Activated CD8-positive, alpha-beta memory T cell treated with anti-CD3 and anti-CD28 coated beads, Interleukin-2, amount 10 ng/mL, durations not matched to agents 7 days and 5 days (primary cell): ENCODE measurements at places on chromosomes 12 and 14. TPM values are rescaled to one million over a fixed set of nuclear protein-coding genes. Genes with fewer than 3 reads are reported as not detected.

DNA sequence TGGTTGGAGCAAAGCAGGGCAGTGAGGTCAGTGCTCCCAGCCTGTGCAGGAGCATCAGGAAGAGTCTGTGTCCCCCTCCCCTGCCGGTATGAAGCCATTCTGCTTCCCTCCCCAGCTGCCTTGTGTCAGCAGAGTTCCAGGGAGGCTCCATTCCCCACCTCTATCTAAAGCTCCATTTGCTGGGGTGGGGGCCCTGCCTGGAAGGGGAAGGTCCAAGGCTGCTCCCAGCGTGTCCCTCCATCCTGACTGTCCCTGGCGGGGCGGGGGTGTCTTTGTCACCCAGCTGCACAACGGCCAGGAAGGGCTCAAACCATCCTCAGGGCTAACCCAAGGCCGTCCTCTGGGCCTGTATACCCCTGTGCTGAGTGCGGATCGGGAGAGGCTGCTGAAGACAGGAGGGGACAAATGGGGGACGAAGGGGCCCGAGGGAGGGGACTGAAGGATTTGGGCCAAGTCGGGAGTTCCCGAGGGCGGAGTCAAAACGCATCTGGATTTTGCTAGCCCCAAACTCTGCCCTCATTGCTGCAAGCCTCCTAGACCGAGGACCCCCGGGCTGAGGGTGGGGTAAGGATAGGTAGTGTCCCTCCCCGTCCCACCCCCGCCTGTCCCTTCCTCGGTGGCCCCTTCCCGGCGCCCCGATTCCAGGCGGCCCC, 748 bp upstream of the ACVRL1 start:
- H3K36me3 ChIP-seq = no peaks in the 10 kb centered on the region
- no peak overlapping the region for H3K27ac ChIP-seq
- DNase-seq = no peak
- H3K4me1 ChIP-seq = no peaks in the 10 kb centered on the region
- peaks cover 30% of the 10 kb centered on the region for H3K27me3 ChIP-seq
- H3K4me3 ChIP-seq = no peak overlapping the region

DNA sequence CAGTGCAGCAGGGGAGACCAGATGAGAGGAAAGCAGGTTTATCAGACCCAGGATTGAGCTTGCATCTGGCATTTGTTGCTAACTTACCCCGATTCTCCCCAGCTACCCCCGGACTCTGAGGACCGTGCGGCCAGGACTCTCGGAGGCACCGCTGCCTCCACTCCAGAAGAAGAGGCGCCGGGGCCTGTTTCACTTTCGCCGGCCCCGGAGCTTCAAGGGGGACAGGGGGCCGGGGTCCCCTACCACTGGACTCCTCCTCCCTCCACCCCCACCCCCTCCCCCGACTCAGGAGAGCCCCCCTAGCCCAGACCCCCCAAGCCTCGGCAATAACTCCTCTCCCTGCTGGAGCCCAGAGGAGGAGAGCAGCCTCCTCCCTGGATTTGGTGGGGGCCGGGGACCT, 6.5 kb upstream of the CPNE6 start:
- no peaks in the 10 kb centered on the region for H3K36me3 ChIP-seq
- H3K4me3 ChIP-seq = no peak overlapping the region
- no peak for DNase-seq
- H3K27ac ChIP-seq = no peak overlapping the region

GRCh38 chr14:92686411-92686899, 62.0 kb downstream of the LGMN start:
- H3K4me1 ChIP-seq = peaks cover 2% of the 10 kb centered on the region
- no peak for DNase-seq
- no peak overlapping the region for H3K27ac ChIP-seq
- H3K36me3 ChIP-seq = peaks cover 10% of the 10 kb centered on the region
- H3K27me3 ChIP-seq = no peaks in the 10 kb centered on the region
- H3K4me3 ChIP-seq = no peak overlapping the region

DNA sequence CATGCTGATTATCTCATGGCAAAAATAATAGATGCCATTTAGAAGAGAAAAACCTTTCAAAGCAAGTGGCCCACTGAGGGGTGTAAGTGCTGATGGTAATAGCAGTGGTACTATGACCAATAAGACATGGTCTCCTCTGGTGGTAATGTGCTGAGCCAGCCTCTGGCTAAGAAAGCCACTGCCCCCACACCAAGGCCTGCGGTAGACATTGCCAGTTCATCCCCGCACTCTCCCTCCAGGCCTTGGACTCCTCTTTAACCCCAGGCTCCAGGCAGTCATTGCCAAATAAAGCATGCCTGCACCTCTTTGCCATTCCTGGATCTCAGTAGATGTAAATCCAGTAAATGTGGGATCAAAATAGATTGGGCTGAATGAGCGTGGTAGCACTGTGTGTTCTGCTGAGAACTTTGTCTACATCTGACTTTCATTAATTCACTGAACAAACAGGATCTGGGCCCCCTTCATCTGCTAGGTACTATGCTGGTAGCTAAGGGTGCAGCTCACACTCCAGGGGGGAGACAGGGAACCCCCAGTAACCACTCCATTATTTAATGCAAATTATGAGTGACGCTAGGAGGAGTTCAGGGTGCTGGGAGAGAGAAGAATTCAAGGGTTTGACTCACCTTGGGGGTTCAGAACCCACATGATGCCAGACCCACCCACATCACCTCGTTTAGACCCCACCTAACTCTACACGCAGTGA, 89.3 kb downstream of the BCL11B start:
- DNase-seq = no peak
- H3K27ac ChIP-seq = peak overlapping the region; percentile 12
- H3K27me3 ChIP-seq = no peaks in the 10 kb centered on the region
- H3K4me3 ChIP-seq = no peak overlapping the region
- peaks cover 90% of the 10 kb centered on the region for H3K4me1 ChIP-seq

GRCh38 chr14:61476105-61476753, 154.8 kb downstream of the PRKCH start:
- no peak for DNase-seq
- peaks cover 54% of the 10 kb centered on the region for H3K36me3 ChIP-seq
- peaks cover 95% of the 10 kb centered on the region for H3K4me1 ChIP-seq
- H3K4me3 ChIP-seq = peak overlapping the region; percentile 35

DNA sequence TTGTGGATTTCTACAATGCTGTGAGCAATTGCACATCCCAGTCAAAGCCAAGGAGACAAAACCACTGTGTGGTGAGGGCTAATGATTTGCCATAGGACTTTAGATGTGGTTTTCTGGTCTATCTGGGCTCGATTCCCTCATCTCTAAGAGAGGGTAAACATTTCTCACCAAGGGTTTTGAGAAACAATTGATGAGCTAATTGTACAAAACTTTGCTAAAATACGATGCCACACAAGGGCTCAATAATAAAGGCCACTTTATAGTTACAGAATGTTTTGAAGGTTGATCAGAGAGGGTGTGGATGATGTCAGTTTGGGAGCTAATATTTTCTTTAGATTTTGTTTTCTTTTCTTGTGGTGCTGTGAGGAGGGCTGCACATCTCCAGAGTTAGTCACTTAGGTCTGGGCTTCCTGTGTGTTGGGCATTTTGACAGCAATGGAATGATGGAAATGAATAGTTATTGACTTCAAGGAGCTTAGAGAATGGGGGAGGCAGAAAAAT, 60.8 kb upstream of the SLC38A4 start:
- H3K4me3 ChIP-seq = no peak overlapping the region
- DNase-seq = no peak
- no peak overlapping the region for H3K27ac ChIP-seq
- no peaks in the 10 kb centered on the region for H3K36me3 ChIP-seq
- H3K27me3 ChIP-seq = peaks cover 9% of the 10 kb centered on the region

GRCh38 chr14:104723651-104724406, at the start of gene ADSS1:
Gene ADSS1 (plus strand): TSS chr14:104724229. CDS start chr14:104724271, 42 bp downstream.
- no peak within 1 kb of the TSS for H3K27ac ChIP-seq
- peak; percentile 69 for DNase-seq
- H3K27me3 ChIP-seq = no peaks in the 10 kb centered on the region
- H3K4me1 ChIP-seq = peaks cover 1% of the 10 kb centered on the region

- no peaks in the 10 kb centered on the region for H3K36me3 ChIP-seq
- no peaks in the 10 kb centered on the region for H3K4me1 ChIP-seq
- no peak for DNase-seq
Measured at GRCh38 chr14:30264161-30264560, 294.8 kb upstream of the G2E3 start.

DNA sequence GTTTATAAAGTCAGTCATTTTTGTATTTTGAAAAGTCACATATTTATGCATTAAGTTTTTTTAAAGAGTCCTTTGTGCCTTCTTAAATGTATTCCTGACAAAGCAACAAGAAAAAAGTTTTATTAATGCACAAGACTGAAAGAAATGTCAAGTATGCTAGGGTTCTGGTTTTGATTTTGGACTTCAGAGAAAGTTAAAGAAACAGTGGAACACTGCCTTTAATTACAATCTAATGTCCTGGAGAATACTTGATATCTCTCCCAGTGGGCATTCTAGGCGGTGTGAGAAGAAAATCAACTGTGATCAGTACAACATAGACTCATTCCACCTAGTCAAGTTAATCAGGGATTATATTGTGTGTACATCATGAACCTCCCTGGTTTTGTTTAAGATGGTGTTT, 49.9 kb downstream of the PRICKLE1 start:
- no peak for DNase-seq
- H3K4me1 ChIP-seq = no peaks in the 10 kb centered on the region
- no peaks in the 10 kb centered on the region for H3K36me3 ChIP-seq
- no peak overlapping the region for H3K4me3 ChIP-seq

GRCh38 chr14:33642080-33642479, 308.8 kb downstream of the EGLN3 start:
- no peak overlapping the region for H3K27ac ChIP-seq
- DNase-seq = no peak
- H3K4me1 ChIP-seq = no peaks in the 10 kb centered on the region
- H3K4me3 ChIP-seq = no peak overlapping the region

- DNase-seq = no peak
- no peaks in the 10 kb centered on the region for H3K36me3 ChIP-seq
- peaks cover 38% of the 10 kb centered on the region for H3K27me3 ChIP-seq
Measured at GRCh38 chr14:100907240-100907639, 3.7 kb upstream of the RTL1 start.

- peaks cover 51% of the 10 kb centered on the region for H3K36me3 ChIP-seq
- no peak overlapping the region for H3K27ac ChIP-seq
- H3K4me1 ChIP-seq = peaks cover 35% of the 10 kb centered on the region
- no peaks in the 10 kb centered on the region for H3K27me3 ChIP-seq
Measured at GRCh38 chr12:10853776-10854175, 4.5 kb upstream of the PRR4 start.

DNA sequence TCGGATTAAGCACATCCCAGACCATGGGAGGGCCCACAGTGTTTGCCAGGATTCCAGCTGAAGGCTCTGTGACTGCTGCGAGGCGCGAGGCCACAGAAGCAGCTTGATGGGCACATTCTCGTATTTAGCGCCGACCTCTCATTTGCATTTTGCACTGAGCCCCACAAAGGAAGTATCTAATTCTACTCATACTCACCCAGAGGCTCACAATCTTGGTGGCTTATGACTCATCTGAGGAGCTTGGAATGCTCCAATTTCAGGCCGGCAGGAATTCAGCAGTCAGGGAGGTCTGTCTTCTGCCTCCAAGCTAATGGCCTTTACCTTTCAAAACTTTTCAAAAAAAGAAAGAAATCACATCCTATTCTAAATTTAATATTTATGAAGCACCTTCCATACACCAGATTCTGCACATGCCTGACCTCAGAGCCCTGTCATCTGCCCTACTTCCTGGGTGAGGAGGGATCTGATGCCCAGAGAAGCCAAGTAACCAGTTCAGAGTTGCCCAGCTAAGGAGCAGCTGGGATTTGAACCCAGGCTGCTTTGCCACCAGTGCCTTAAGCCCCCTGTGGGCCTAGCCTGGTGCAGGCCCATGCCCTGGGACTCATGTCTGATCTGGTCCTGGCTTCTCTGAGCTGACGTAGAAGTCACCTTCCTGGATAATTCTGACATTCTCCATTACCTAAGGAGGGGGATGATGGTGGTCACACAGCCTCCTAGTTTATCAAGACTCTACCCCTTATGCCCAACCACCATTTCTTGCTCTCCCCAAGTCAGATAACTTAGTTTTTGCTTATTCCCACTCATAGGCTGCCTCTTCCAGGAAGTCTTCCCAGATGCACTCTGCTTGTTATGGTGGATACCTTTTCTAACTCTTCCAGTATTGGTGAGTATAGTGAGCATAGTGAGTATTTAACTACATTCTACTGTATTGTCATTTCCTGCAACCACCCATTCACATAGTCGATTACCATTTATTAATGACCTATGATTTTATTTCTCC, 198.9 kb downstream of the RBM19 start:
- no peak for DNase-seq
- no peaks in the 10 kb centered on the region for H3K36me3 ChIP-seq
- no peak overlapping the region for H3K4me3 ChIP-seq
- H3K4me1 ChIP-seq = no peaks in the 10 kb centered on the region
- no peak overlapping the region for H3K27ac ChIP-seq

DNA sequence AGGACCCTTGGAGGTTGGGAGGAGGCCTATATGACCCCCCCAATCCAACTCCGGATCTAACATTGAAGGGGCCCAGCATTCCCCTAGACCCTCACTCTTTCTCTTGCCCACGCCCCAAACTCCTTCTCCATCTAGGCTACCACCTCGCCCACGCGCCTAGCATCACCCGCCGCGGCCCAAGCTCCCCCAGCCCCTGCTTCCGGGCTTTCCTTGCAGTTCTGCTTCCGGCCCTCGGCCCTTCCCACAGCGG, 445 bp downstream of the CERS5 start:
- H3K27ac ChIP-seq = peak overlapping the region; percentile 97
- H3K36me3 ChIP-seq = peaks cover 13% of the 10 kb centered on the region
- DNase-seq = peak; percentile 75

DNA sequence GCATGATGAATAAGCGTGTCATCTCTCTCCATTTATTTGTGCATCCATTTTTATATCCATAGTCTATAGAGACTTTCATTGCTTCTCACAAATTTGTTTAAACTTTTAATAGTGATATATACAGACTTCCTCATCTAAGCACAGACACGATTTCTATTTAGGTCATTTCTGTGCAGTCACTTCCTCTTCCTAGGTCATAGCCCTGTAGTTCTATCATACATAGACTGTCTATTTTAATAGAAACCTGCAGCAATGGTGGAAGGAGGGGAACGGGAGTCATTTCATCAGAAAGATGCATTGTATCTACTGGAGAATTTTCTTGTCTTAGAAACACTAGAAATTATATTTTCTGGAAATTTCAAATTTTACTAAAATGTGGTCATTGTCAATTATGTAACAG, 133.4 kb upstream of the FGD4 start:
- no peak overlapping the region for H3K27ac ChIP-seq
- H3K36me3 ChIP-seq = no peaks in the 10 kb centered on the region

GRCh38 chr14:96151242-96151641, 53.4 kb upstream of the BDKRB2 start:
- H3K27ac ChIP-seq = no peak overlapping the region
- DNase-seq = peak; percentile 3
- H3K4me1 ChIP-seq = no peaks in the 10 kb centered on the region
- H3K27me3 ChIP-seq = peaks cover 12% of the 10 kb centered on the region

DNA sequence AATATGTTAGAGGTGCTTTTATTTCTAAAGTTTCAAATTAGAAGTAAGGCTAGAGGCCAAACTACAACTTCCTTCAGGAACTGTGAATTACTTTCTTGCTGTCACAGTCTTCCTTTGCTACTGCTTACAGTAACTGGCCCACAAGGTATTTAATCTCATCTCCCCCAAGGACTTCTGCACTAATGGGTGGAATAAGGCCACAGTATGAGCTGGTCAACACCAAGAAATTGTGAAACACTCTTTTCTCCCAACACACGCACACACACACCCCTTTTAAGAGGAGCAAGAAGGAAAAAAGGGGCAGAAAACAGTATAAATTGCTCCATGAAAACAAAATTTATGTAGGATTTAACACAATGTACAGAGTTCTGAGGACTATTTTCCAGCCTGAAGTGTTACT, 45.6 kb downstream of the SCAF11 start:
- DNase-seq = no peak
- H3K36me3 ChIP-seq = peaks cover 67% of the 10 kb centered on the region
- H3K27me3 ChIP-seq = no peaks in the 10 kb centered on the region
- no peaks in the 10 kb centered on the region for H3K4me1 ChIP-seq

The LRRC9 gene
- not detected for total RNA-seq

The MARS1 gene
- 384 TPM for total RNA-seq

The NRXN3 gene
- total RNA-seq = not detected

The TPH2 gene
- total RNA-seq = not detected

The RFX4 gene
- not detected for total RNA-seq

The TPCN1 gene
- 21.4 TPM for total RNA-seq
